Activated CD4-positive, alpha-beta memory T cell treated with anti-CD3 and anti-CD28 coated beads for 36 hours (primary cell): ENCODE measurements at places on chromosomes 16 and 17. TPM values are rescaled to one million over a fixed set of nuclear protein-coding genes. Genes with fewer than 3 reads are reported as not detected.

The DDX28 gene
- 12.8 TPM for total RNA-seq

The KRTAP2-2 gene
- total RNA-seq = not detected

The ASGR1 gene
- total RNA-seq = 0.76 TPM

The TMEM114 gene
- not detected for total RNA-seq

The TLCD3B gene
- total RNA-seq = 5.0 TPM

The CDH5 gene
- not detected for total RNA-seq

The KIF2B gene
- not detected for total RNA-seq

The SEZ6L2 gene
- total RNA-seq = 0.38 TPM

The CDRT15L2 gene
- not detected for total RNA-seq

The IGSF6 gene
- 0.14 TPM for total RNA-seq

The SPN gene
- 114 TPM for total RNA-seq

The PDE6G gene
- 1.5 TPM for total RNA-seq

The NPIPB9 gene
- total RNA-seq = 0.52 TPM

The C16orf96 gene
- total RNA-seq = 0.07 TPM

The ZNF594 gene
- 6.2 TPM for total RNA-seq

The SERPINF2 gene
- not detected for total RNA-seq

The HOXB1 gene
- total RNA-seq = not detected

The PIRT gene
- not detected for total RNA-seq

The IRX6 gene
- total RNA-seq = not detected

The ACSM2A gene
- not detected for total RNA-seq

The USP6 gene
- 0.05 TPM for total RNA-seq
